Stimulated activated CD4-positive, alpha-beta T cell treated with anti-CD3 and anti-CD28 coated beads, Interleukin-1b, Interleukin-23, amount 100 ng/mL, for 4 hours (primary cell): ENCODE measurements at places on chromosomes 7 and 10.
A peak's percentile ranks its signal among the peaks of the same experiment; 100 is the strongest.

- DNase-seq: no peak
Observed at GRCh38 chr7:1136841-1137516, 23.0 kb downstream of the ZFAND2A start.

GRCh38 chr10:62578301-62578700 is 204.1 kb downstream of the ZNF365 start:
- no peak for DNase-seq

- DNase-seq: no peak
Observed at GRCh38 chr7:52669031-52669430, 366.4 kb upstream of the POM121L12 start.

- no peak for DNase-seq
Observed at GRCh38 chr10:74079028-74079935, 71.3 kb downstream of the AP3M1 start.

DNA sequence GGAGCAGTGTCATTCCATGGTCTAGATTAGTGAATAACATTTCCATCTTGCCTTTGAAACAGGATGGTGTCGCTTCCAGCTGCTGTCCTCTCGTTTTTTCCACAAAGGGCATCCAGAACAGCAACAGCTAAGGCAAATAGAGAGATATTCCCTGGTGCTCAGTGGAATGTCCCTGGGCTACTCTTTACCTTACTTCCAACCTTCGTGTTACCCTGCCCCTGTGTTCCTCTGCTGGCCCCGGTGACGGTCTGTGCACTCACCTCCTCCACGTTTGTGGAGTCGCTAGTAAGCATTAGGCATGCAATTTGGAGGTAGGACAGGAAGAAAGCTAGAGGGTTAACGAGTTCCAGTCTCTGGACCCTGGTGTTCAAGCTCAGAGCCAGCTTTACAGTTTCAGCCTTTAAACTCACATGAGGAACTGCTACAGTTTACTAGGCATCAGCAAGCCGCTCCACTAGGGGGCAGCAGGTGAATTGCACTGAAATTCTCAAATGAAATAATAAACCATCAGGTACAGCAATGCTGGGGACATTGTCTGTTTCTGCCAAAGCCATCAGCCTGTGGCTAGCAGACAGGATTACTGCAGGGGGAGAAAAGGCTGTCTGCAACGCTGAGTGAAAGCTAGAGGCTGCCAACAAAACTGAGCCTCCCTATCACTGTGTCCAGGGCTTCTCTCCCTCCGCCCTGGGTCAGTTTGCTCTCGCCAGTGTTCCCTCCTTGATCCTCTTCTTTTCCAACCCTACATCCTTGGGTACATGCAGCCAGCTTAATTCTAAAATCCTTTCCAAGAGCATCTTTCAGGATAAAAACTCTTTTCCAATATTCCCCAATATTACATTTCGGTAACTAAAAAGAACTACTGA is 9.0 kb downstream of the MRPL32 start:
- peak; percentile 68 for DNase-seq

DNA sequence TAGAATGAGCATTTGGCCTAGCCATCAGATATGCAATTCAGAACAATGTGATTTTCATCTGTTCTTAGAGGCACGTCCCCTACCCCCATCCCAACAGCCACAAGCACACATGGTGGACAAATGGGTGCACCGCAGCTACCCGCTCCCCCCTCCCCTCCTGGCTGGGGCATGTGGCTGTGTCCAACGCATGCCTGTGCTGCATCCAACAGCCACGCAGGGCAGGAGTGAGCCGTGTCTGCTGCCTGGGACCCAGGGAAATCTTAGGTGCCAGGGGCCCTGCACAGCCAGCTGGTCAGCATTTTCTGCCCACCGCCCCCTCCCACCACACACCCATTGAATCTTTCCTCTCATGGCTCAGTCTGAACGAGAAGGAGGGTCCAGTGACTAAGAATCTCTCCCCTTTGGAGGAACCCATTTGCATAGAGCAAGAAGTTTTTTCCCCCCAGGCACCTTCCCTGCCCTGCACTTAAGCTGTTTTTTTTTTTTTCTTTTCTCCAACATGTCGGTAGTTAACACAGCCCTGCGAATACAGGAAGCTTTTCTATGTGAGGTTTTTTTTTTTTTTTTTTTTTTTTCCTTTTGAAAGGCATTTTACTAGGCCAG is 138.9 kb downstream of the WDR11 start:
- DNase-seq: no peak

- DNase-seq: no peak
Observed at GRCh38 chr10:44217274-44217820, 167.6 kb downstream of the CXCL12 start.

- no peak for DNase-seq
Observed at GRCh38 chr10:101321073-101321472, 32.9 kb upstream of the BTRC start.

GRCh38 chr10:86366033-86366901 is at the start of gene GRID1:
Gene GRID1 (minus strand): TSS chr10:86366795.
- peak; percentile 29 for DNase-seq

DNA sequence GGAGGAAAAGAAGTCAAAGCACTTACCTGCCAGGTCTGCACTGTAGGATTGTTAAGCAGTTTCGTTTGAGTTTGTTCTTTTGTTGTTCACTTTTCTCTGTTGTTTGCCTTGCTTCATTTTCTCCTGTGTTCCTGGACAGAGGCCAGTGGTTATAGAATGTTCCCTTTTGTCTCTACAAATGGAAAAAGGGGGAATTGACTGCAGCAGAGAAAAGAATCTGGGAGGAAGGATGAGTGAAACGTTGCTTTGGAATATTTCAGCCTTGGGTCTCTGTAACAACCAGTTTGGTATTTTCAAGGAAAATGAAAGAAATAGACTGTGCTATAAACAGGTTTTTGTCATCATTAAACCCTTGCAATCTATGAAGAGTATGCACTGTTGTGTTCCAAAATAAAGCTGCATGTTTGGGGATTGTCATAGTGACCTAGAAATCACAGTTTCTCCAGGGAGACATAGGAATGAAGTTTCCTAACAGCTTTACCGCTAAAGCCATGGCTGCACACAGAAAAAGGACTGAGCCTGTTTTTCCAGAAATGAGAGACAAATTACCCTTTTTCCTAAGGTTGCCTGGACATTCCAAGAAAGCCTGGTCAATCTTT is 60.8 kb upstream of the HABP2 start:
- no peak for DNase-seq

- no peak for DNase-seq
Observed at GRCh38 chr10:33120700-33121099, 162.7 kb upstream of the ITGB1 start.

DNA sequence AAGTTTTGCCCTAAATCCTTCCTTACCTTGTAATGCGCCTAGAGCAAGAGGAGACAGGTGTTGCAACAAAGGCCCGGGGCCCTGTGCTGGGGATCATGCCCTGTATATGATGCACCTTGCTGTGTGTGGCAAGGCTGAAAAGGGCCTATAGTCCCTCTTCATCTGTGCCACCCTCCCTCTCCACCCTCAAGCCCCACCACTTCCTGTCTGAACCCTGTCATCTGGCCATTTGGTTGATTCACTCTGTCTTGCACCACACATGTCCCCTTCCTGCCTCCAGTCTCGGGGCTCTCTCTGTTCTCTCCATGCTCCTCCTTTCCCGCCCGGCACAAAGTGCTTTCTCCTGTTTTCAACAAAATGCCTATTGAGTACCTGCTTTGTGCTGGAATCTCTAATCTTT is 11.5 kb upstream of the MALSU1 start:
- DNase-seq: no peak

- no peak for DNase-seq
Observed at GRCh38 chr10:47326306-47326926, 4.2 kb downstream of the GDF2 start.

DNA sequence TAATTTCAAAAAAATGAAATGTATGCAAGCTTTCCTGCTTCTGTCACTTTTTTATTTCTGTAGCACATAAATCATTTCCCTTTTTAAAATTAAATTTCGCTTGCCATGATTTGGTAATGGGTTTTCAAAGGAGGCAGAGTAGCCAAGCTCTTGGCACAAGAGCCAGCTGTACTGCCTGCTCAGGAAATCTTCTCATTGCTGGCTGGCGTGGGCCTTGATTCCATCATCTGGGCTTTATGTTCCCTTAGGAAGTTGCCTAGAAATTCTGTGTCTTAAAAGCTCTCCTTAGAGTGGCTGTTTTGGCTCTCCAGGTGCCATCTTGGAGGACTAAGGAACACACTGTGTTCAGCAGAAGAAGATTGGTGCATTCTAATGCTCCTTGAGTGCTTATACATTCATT is 107.4 kb downstream of the ARID5B start:
- no peak for DNase-seq

GRCh38 chr7:31910191-31910590 is 160.0 kb downstream of the PDE1C start:
- DNase-seq: no peak

DNA sequence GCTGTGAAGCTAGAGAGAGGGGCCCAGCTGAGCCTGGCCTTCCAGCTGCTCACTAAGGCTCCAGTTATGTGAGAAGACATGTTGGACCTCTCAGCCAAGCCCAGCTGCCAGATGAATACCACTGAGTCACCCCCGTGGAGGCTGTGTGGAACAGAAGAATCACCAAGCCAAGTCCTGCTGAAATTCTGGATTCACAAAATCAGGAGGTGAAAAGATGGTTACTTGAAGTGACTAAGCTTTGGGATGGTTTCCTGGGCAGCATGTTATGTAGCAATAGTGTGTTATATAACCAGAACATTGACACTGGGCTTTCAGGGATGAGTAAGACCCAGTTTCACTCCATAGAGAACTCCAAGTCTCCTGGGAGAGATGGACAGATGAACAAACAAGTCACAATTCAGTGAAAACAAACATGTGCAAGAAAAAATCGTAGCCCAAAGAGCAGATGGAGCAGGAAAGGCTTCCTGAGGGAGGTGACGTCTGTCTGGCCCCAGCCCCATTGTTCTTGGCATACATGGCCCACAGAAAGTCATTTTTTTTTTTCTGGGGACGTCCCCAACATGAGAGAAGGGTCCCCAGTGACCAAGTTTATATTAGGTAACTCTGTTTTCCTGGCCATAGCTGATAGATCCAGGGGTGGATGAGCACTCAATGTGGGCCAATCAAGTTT is 64.1 kb upstream of the PDZD8 start:
- DNase-seq: no peak

- no peak for DNase-seq
Observed at GRCh38 chr7:45088146-45088701, 545 bp downstream of the NACAD start.

DNA sequence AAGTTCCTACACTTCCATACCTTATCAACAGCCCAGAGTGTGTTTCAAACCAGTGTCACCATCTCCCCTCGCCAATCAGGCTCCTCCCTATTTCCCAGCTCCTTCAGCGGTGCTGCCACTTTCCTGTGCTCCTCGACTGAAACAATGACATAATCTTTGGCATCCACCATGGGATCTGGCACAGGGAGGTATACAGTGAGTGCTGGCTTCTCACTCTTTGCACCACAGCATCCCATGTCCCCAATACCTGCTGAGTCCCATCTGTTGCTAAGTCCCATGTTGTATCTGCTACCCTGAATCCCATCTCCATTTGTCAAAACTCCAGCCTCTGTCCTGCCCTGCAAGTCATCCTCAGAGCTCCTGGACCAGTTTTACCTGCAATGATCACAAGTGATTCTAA is 15.4 kb downstream of the PAXIP1 start:
- no peak for DNase-seq

DNA sequence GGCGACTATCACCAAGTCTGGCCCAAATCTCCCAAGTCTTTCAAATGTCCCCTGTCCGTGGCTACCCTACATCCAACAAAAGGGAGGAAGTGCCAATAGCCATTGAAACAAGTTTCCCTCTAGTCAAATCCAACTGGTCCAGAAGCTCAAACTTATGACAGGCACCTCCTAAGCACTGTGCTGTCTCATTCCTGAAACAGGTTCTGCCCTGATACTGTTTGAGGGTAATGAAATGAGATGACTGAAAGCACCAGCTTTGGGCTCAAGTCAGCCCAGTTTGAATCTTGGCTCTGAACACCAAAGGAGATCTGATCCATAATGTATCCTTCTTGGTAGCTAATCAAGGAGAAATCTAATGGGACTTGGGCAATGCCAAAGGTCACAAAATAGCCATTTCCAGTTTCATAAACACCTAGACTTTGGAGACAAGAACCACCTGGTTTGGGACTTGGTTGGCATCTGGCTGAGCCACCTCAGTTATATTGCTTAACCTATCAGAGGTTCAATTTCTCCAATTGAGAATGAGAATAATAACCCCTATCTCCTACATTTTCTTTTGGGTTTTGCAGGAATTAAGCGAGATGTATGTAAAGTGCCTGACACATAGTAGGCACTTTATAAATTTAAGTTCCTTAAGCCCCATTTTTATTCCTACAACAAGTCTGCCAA is 34.7 kb upstream of the ARID5B start:
- no peak for DNase-seq

DNA sequence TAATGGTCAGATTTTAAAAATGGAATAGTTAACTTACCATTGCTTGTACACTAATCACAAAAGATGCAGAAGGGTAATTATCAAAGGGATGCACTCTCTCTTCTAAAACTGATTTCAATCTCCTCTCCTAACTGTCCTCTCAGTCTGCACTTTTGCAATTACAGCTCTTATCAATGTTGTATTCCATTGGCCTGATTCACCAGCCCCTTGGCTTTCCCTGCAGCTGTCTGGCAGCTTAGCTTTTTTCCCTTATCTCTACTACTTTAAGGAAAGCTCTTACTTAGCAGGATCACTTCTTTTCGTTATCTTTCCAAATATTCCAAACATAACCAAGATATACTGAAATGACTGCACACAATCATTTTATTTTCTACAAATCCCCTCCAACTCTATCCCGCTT is 448.8 kb downstream of the GRM8 start:
- no peak for DNase-seq

GRCh38 chr10:3652886-3653285 is 132.1 kb downstream of the KLF6 start:
- DNase-seq: no peak

DNA sequence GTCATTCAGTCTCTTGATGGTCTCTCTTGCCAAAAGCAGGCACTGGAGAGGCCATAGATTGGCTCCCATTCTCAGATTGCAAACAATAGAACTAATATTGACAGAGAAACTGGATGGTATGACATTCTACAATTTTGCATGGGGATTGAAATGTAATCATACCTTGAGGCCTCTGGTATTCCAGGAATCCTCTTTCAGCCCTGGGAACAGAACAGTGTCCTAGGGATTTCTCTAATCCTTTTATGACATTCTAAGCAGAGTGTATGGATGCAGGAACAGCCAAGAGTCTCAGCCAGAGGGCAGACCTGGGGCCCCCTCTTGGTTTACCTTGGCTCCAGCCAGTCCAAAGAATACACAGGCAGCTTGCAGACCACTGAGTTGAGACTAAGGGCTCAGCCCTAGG is 206.4 kb downstream of the KCNMA1 start:
- DNase-seq: no peak

DNA sequence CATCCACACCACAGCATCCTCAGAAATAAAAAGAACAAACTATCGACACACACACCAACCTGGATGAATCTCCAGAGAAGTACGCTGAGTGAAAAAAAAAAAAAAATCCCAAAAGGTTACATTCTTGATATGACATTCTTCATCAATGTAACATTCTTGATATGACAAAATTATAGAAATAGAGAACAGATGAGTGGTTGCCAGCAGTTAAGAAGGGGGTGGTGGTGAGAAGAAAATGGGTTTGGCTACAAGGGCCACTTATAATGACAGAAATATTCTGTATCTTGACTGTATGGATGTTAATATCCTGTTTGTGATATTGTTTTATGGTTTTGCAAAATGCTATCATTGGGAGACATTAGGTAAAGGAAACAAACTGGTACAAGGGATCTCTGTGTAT is 36.9 kb downstream of the VSTM4 start:
- DNase-seq: no peak

- DNase-seq: no peak
Observed at GRCh38 chr7:158314394-158314793, 273.2 kb downstream of the PTPRN2 start.
